Activated gamma-delta T cell treated with Interleukin-2 at 50 U/mL for 16 hours (primary cell): ENCODE measurements at places on chromosomes 12 and 14.

DNA sequence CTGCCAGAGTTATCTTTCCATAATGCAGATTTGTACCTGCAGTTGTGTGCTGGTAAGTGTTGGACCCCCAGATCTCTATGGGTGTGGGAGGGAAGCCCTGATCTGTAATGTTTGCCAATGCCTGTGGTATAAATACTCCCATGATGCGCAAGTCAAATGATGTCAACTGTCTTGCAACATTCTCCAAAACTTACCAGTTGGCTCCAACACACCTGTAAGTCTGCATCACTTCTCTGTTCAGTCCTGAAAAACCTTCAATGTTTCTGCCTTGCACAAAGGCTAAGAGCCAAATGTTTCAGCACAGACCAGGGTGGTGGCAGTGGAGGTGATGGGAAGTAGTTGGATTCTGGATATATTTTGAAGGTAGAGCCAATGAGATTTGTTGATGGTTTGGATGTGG lies 3.1 kb downstream of the OS9 start:
- DNase-seq, result no peak

DNA sequence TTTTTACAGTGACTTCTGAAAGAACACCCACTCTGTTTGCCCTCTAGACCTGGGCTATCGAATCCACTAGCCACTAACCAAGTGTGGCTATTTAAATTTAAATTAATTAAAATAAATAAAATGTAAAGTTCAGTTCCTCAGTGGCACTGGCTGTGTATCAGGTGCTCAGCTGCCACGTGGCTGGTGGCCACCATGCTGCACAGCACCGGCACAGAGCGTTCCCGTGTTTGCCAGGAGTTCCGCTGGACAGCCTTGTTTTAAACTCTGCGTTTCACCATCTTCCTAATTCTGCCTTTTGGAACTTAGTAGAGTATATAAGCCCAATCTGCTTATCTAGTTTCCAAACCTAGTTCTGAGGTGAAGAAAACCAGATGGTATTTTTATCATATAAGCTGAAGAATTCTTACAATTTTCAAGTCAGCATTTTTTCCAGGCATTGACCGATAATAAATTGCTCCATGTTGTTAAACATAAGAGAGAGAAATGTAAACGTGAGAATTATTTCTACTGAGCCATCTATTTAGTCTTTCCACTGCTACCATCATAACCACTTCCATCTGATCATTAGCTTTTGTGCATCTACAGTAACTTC lies 339.0 kb downstream of the CACNA1C start:
- DNase-seq, result no peak

- DNase-seq, result no peak
These were observed 49.0 kb downstream of the ZC3H14 start for GRCh38 chr14:88611878-88612277.

DNA sequence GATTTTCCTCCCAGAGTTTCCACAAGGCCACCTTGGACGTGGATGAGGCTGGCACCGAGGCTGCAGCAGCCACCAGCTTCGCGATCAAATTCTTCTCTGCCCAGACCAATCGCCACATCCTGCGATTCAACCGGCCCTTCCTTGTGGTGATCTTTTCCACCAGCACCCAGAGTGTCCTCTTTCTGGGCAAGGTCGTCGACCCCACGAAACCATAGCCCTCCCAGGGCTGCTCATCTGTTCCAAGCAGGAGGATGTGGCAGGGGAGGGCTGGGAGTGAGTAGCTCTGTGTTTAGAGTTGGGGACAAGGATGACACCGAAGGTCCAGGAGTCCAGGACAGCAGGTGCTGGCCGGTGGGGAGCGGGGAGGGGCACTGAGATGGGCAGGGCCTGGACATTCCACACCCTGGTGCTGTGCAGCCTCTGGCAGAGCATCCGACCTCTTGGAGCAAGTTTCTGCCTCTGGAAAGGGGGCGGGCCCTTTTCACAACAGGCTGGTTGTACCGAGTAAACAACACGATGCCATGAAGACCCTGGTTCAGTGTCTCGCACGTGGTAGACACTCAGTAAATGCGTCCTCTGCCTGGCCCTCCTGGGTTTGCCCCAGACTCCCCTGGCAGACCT lies 8.2 kb downstream of the SERPINA4 start:
- DNase-seq, result no peak

GRCh38 chr12:99619389-99620158 lies 28.0 kb upstream of the GARIN6 start:
- DNase-seq, result no peak

DNA sequence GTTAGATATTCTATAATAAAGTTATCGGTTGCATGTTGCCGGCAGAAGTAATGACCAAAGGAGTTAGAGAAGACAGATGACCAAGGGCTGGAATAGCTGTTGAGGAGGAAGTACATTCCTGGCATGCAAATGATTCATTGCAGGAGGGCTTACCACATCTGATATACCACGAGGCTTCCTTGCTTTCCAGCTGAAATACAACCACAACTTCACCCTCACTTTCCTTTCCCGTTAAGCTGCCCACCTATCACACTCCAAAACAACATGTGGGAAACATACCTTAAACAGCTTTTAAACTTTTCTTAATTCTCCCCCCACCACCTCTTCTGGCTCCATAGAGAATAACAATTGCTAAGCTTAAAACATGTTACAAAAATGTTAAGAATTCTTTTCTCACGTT lies 594.1 kb downstream of the NRXN3 start:
- DNase-seq, result no peak

DNA sequence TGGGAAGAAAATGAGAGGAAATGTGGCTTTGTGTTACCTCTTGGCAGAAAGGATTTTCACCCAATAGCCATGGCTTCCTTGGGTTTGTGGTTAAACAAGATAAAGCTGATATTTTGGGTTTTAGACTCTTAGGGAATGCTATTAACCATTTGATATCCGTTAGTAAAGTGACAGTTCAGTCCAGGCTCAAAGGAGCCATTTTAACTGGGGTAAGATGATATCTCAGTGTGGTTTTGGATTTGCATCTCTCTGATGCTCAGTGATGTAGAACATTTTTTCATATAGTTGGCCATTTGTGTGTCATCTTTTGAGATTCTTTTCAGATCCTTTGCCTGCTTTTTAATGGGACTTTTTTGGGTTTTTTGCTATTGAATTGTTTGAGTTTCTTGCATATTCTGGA lies 30.1 kb downstream of the IFT43 start:
- no peak for DNase-seq

GRCh38 chr12:120081641-120082040 lies 34.9 kb downstream of the RAB35 start:
- no peak for DNase-seq

GRCh38 chr14:34750670-34751069 lies 36.3 kb upstream of the CFL2 start:
- DNase-seq, result no peak

GRCh38 chr14:21095430-21096205 lies 2.8 kb downstream of the ZNF219 start:
- no peak for DNase-seq

- DNase-seq, result no peak
These were observed 148.2 kb downstream of the SLC38A6 start for GRCh38 chr14:61129168-61129745.

DNA sequence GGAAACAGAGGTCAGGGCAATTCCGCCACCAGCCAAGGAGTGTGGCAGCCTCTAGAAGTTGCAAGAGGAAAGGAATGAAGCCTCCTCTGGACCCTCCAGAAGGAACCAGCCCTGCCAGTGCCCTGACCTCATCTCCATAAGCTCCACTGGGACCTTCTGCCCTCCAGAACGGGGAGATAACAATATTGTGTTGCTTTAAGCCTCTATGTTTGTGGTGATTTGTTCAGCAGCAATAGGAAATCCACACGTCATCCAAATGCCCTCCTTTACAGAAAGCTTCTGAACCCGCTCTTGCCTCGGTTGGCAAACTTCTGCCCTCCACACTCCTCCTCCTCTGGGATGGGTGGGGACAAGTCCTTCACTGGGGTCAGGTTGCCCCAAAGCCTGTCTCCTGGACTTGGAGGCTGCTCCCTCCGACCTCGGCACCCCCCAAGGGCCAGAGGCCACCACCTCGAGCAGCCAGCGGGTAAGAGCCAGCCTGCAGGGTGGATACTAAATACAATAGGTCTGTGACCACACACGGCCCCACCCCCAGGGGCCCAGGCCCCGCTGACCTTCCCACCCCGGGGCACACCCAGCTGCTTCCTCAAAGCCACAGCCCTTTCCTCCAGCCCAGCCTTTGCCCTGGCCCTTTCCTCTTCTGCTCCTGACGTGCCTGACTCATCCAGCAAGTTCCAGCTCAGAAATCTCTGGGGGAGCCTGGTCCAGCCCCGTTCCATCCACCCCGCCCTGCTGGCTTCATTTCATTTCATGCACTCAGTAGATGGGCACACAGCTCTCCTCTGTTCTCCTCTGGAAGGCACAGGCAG lies 58.7 kb upstream of the NCOR2 start:
- no peak for DNase-seq

GRCh38 chr14:60646226-60646818 lies 3.0 kb downstream of the SIX1 start:
- no peak for DNase-seq

DNA sequence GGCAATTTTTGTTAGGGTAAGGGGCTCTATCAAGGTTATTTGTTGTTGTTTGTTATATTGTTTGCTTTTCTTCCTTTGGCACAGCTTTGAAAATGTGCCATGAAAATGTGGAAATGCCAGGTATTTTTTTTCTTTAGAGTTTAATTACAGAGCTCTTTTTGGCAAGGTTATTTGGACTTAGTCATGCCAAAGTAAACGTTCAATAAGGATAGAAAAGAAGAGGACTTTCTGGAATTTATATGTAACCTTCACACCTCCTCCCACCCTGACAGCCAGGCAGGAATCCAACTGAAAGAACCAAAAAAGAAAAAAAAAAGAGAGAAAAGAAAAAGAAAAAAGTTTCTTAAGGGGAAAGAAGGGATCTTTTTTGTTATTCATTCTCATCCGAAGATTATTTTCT lies 217.8 kb downstream of the KITLG start:
- no peak for DNase-seq

DNA sequence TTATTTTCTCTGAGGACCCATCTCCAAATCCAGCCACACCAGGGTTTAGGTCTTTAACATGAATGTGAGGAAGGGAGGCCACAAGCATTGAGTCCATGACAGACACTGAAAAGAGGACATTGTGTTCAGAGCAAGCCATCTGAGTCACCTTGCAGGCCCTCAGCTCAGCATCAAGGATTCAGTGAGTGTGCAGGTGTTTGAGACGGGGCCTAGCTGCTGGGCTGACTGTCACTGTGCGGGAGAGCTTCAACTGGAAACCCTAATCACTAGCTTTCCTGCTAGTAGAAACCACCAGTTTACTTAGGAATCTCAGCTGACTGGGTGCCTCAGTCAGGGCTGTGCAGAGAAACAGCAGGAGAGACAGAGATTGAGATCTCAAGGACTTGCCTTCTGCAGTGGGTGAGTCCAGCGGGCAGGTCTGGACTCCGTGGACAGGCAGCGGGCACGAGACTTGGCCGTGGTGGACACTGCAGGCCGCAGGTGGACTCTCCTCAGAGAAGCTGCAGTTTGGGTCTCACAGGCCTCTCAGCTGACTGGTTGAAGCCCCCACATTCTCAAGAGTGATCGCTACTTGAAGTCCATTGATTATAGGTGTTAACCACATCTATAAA lies 86.1 kb upstream of the DYNC1H1 start:
- no peak for DNase-seq

GRCh38 chr14:95146079-95146771 lies 11.1 kb downstream of the DICER1 start:
- no peak for DNase-seq

DNA sequence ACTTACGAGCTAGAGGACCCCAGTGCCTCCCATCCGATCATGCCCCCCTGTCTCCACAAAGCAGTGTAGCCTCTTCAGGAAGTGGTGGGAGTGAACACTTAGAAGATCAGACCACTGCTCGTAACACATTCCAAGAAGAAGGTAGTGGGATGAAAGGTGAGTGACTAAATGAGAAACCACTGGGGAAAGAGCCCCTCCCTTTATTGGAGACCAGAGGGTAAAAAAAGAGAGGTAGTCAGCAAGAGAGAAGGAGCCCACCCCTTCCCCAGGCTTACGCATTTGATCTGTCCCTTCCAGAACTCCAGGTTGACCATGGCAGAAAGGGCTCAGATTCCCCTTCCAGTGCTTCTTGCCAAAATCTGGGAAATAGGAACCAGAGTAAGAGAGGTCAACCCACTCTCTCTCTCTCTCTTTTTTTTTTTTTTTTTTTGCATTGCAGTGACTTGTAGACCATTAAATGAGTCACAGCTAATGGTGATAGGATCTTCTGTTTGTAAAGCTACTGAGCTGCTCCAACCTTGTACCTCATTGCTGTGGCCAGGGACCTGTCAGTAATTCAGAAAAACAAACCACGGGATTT lies 165.4 kb downstream of the GCH1 start:
- DNase-seq, result no peak

DNA sequence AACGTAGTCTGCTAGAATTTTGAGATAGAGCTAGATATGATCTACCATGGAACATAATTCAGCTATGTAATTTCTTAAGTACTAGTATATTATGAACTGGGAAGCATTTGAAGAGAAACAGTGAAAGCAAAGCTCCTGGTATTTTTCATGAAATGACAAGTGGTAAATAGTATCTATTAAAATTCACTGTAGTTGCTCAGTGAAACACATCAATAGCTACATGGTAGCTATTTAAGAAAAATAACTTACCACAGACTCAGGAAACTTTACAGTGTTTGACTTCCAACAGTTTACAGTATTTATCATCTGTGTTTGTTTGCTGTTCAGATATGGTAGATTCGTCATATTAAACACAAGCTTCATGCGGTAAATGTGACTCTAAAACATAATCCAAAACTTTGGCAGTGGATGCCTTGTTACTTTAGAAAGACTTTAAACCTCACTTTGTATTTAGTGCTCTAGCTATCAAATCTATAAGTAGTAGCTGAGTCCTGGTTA lies 25.2 kb downstream of the WNK1 start:
- DNase-seq, result no peak
